WERI-Rb-1 (cell line): ENCODE measurements at places on chromosomes 3 and 15.

DNA sequence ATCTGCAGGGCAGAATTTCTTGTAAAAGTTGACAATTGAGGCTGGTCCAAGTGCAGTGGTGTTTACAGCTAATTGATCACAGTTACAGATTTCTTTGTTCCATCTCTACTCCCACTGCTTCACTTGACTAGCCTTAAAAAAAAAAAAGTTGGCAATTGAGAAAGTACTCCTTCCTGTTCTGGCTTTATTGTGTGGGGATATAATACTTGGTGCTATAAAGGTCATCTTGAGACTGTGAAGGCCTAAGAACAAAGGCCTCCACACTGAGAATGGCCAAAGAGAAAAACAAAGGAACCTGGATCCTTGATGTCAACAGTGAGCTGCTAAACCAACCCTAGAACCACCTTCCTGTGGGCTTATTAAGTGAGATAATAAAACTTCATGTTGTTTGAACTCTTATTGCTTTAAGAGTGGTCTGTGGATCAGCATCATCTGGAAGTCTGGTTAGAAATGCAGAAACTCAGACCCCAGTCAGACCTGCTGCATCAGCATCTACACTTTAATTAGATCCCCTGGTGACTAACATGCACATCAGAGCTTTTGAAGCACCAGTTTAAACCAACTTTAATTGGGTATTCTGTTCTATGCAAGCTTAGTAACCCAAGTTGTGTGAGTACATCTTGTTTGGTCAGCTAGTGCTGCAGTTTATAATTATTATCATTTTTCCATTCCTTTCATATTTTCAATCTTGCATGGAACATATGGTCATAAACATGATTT is 55.2 kb downstream of the TMOD3 start:
- DNase-seq: no peak

GRCh38 chr15:93997071-93997658 is 234.2 kb upstream of the MCTP2 start:
- no peak for DNase-seq

DNA sequence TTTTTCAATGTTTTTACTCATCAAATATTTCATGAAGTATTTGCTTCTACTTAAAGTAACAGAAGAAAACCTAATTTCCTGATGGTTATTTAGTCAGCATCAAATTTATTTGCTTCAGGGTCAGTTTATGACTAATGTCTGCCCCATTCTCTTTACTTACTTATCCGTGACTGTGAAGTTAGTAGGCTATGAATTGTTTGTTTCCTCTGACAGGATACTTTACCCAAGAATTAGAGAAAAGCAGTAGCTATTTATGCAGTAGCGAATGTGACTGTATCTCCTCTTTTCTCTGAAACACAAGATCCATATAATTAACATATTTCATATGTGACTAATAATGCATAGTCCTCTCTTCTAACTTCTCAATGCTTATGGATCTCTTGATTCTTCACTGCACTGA is 329.9 kb upstream of the ROBO1 start:
- no peak for DNase-seq

- DNase-seq: no peak
Measured at GRCh38 chr3:106611841-106612240, 743.0 kb upstream of the CBLB start.

- no peak for DNase-seq
Measured at GRCh38 chr3:6526321-6526720, 334.6 kb upstream of the GRM7 start.

DNA sequence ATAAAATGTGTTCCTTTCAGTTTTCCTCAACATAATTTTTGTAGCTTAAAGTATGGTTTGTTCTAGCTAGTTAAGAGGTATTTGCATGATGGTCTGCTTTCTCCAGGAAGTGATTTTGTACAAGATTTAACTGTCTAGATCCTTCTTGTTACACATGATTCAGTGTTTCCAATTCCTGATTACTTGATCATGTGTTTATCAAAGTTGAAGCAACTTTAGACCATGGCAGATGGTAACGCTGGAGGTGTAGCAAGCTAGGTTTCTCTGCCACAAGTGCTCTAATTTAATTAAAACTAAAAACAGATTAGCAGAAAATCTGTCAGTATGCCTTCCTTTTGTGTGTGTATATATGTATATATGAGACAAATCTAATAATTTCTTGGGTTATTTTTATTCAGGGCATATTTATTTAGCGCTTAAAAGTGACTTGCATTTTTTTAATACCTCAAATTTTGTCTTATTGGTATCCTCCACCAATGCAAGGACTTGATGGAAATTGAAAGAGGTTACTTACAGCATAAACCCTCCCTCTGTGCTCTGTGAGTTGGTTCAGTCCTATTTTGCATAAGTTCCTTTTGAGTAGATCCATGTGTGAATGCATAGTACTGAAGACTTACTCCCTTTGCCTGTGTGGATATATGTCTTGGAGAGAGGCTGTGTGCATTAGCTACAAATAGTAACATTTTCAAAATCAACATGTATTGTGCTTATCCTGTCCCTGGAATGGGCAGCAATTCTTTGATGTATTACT is 157.3 kb upstream of the CGNL1 start:
- DNase-seq: peak; percentile 73

GRCh38 chr3:114112696-114113095 is 56.2 kb downstream of the QTRT2 start:
- DNase-seq: no peak

DNA sequence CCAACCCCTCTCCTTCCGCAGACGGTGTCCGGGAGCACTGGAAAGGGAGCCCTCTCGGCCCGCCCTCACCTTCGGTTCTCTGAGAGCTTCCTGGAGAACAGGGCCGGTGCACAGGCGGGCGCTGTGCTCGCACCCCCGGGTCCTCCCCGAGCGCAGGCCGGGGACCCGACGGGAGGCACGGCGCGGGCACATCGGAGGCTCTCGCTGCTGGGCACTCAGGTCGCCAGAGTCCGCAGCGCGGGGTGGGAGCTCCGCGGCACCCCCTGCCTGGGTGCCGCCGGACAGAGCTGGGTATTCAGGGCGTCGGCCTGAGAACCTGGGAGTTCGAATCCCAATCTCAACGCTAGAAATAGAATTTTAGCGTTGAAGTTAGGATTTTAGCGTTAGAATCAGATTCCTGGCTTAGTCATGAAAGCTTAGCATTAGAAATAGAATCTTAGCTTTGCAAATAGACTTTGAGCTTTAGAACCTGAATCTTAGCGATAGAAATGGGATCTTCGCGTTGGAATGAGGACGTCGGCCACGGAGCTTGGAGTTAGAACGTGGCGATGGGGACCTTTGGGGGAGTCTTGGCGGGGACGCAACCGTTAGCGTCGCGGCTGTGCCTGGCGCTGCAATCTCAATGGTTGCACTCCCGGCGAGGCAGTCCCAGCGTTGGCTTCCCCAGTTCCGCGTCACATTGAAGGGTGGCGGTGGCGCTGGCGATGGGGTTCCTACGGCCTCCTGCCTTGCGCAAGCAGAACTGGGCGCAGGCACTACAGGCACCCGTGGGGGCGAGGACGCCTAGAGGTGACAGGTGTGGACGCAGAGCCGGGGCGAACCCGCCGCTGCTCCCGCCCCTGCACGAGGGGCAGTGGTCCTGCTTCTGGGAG is 549 bp downstream of the TRH start:
- no peak for DNase-seq

DNA sequence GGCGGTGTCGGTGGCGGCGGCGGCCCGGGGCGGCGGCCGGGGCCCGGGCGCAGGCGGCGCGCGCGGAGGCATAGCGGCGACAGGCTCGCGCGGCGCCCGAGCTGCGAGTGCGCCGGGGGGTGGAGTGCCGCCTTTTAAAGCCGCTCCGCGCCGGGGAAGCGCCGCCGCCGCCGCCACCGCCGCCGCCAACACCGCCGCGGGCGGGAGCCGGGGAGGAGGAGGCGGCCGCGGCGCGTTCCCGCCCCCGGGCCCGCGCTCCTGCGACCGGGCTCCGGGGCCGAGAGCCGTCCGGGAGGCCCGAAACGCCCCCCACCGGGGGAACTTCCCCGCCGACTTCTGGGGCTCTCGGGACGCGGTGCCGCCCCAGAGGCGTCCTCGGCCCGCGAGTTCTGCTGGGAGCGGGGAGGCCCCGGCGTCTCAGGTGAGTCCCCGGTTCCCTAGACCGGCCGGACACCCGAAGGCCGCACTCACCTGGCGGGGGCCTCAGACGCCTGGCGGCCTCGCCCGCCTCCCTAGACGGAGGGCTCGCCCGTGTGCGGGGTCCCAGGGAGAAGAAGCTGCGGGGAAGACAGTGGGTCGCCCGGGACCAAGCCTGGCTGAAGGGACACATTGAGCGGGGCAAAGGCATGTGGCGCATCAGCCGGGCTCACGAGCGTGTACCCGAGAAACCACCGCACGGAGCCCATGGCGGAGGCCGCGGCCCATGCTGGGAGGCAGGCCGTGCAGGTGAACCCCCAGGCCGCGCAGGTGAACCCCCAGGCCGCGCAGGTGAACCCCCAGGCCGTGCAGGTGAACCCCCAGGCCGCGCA is at the start of gene PCSK6:
Gene PCSK6 (minus strand): TSS at position 109 of the 809 bp plus-strand sequence. CDS start 37 bp downstream, at position 72.
- DNase-seq: peak; percentile 38

DNA sequence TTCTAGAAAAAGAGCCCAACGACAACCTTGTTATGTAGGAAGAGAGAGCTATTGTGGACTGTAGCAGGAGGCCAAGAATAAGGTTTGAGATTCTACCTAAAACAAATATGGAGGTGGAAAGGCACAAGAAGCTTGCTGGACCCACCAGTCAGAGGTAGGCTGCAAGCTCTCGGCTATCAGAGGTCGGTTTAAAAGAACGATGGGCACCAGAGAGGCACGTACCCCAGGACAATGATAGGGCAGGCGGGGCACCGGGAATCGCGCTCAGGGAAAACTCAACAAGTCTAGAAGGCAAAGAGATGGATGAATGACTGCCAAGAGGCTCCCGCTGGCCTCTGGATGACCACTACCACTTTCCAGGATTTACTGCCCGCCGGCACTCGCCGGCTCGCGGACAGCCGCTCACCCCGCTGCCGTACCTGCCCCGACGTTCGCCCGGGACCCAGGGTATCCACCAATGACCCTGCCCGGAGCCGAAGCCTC is 1.1 kb downstream of the HDGFL3 start:
- peak; percentile 15 for DNase-seq

DNA sequence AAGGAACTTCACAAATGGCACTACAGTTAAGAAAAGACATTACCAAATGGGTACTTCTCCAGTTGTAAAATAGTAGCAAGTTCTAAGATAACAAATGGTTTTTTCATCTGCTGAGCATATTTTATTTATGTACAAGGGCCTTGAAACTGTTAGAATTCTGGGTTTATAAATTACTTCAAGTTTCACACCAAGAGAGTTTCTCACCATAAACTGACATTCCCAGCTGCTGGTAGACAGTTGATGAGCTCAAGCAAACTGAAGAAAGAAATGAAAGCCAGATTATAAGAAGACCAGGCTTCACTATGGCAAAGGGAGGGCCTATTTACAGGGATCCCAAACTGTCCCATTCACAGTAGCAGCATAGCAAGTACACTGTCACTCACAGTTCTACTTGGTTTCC is 99.8 kb downstream of the DHX30 start:
- no peak for DNase-seq

GRCh38 chr3:134145183-134145582 is 105.5 kb downstream of the RYK start:
- no peak for DNase-seq

DNA sequence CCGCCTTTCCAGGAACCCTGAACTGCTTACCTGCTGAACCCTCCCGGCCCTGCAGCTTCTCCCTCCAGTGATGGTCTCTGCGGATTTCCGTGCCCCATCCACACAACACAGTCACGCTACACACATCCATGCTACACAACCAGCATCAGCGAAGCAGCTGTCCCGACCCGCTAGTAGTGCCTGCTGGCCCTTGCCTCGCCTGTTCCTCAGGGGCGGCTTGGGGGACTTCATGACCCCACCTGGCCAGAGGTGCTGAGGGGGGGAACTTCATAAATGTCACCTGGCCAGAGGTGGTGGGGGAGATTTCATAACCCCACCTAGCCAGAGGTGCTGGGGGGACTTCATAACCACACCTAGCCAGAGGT is 530 bp upstream of the TUBGCP5 start:
- DNase-seq: no peak

DNA sequence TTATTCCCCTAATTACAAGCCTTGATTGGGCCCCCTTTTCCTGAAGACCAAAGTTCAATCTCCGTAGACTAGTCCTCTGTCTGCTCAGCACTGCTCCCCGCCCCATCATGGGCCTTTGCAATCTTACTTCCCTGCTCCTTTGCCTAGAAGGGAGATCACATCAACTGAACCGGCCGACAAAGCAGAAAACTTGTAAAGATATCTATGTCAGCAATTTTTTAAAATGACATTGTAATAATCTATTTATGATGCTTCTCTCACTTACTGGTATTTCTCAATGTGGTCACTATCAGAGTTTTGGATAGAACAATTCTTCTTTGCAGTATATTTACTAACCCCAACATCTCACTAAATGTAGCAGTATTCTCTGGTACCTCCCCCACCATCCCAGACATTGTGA is 17.3 kb downstream of the ANAPC13 start:
- DNase-seq: no peak

GRCh38 chr3:184953401-184953800 is 141.4 kb downstream of the VPS8 start:
- DNase-seq: no peak

GRCh38 chr3:31106204-31106603 is 211.7 kb upstream of the GADL1 start:
- DNase-seq: no peak

- no peak for DNase-seq
Measured at GRCh38 chr3:64270142-64270865, 45.0 kb upstream of the PRICKLE2 start.

GRCh38 chr15:62904041-62904910 is 138.3 kb upstream of the TPM1 start:
- no peak for DNase-seq

- no peak for DNase-seq
Measured at GRCh38 chr15:96052572-96053030, 277.9 kb upstream of the NR2F2 start.

DNA sequence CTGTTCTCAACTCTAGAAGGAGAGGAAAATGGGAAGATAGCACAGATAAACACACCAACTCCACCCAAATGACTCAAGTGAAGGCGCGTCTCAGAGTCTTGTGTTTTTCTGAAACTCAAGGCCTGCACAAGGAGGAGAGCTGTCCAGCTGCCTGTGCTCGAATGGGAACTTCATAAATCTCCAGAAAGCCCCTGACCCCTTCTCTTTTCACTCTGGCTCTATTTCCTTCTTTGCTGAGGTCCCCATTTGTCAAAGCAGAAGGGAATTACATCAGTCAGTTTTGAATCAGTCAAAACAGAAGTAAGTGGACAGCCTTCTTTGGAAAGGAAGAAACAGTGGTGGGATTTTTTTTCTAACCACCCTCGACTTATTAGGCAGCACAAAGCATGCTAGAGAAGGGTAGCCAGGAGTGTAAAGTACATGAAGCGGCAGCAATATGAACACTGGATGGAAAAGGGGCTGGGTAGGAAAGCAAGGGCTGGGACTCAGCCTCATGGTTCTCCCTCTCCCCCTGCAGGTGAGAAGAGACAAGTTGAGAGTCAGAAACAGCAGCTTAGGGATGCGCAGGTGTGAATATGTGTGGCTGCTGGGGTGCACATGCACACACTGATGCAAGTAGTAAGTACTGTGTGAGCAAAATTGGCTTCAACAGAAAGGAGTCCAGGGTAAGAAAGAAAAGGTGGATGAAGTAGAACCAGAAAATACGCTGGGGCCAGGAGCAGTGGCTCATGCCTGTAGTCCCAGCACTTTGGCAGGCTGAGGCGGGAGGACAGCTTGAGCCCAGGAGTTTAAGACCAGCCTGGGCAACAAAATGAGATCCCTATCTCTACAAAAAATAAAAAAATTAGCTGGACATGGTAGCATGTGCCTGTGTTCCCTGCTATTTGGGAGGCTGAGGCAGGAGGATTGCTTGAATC is 36.6 kb upstream of the MAGEF1 start:
- peak; percentile 66 for DNase-seq

GRCh38 chr3:28912120-28912885 is 368.6 kb upstream of the RBMS3 start:
- DNase-seq: no peak

- no peak for DNase-seq
Measured at GRCh38 chr15:100836501-100836900, 43.1 kb upstream of the ALDH1A3 start.
